ENCODE measurements at places on chromosomes 2 and 18.

- no peak for DNase-seq
Measured at GRCh38 chr2:223460774-223461211, 141.4 kb downstream of the SCG2 start.

GRCh38 chr2:187994464-187995331 is 297.0 kb upstream of the GULP1 start:
- no peak for DNase-seq

- no peak for DNase-seq
Measured at GRCh38 chr2:170086751-170087412, 91.1 kb upstream of the MYO3B start.

GRCh38 chr2:201854841-201855240 is 48.5 kb downstream of the CDK15 start:
- DNase-seq: no peak

DNA sequence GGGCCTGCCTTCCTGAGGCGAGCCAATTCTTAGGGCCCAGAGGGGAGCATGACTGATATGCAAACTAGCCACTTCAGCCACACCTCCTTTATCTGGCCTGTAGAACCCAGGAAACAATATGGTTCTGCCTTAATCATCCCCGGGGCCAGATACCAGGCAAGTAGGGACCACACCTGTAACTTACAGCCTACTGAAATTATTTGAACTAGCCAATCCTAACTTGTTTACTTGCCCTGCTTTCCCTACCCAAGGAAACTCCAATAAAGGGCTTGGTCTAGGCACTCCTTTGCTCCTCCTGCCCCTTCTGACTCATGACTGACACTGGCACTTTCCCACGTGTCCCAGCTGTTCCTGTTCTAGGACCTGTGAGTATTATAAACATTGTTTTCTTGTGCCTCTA is 57.6 kb downstream of the MYOM1 start:
- no peak for DNase-seq
